Activated naive CD8-positive, alpha-beta T cell treated with anti-CD3 and anti-CD28 coated beads for 36 hours (primary cell): ENCODE measurements at places on chromosomes 7 and 10. TPM values are rescaled to one million over a fixed set of nuclear protein-coding genes. Genes with fewer than 3 reads are reported as not detected.

The RTKN2 gene
- 1.1 TPM for total RNA-seq

DNA sequence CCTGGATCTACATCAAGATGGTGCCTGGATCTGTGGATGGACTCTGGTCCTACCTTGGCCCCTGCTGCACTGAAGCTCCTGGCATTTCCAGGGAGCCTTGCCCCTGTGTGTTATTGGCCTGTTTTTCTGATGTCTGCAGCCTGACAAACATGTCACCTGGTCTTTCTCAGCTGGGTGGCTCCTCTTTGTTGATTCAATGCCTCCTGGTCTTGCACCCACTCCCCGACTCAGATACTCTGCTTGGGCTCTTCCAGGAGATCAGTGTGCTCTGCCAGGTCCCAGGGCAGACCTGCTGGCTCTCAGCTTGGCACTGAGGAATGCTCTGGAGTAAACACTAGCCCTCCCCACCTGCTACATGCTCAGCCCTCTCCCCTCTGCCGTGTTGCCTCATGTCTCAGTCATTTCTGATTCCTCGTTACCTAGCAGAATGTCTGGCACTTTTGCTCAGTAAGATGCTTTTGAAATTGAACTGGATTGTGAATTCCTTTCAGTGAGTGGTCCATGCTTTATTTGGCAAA is 253.3 kb upstream of the BMPER start:
- DNase-seq, result no peak

GRCh38 chr7:90597563-90598253 is 1.6 kb downstream of the CDK14 start:
- DNase-seq, result no peak

GRCh38 chr7:73881352-73882046 is 20.5 kb downstream of the TMEM270 start:
- DNase-seq, result no peak

GRCh38 chr7:28102797-28103196 is 77.8 kb downstream of the JAZF1 start:
- DNase-seq, result no peak
